ENCODE measurements at places on chromosomes 1 and 21.
A peak's percentile ranks its signal among the peaks of the same experiment; 100 is the strongest.

- ATAC-seq = no peak
- H3K36me3 ChIP-seq = no peaks in the 10 kb centered on the region
- no peak overlapping the region for H3K4me3 ChIP-seq
- H3K27me3 ChIP-seq = no peaks in the 10 kb centered on the region
- no peaks in the 10 kb centered on the region for H3K4me1 ChIP-seq
Observed at GRCh38 chr21:31489726-31490125, 145.7 kb upstream of the TIAM1 start.

GRCh38 chr1:233394860-233395717 lies 67.6 kb downstream of the MAP3K21 start:
- no peaks in the 10 kb centered on the region for H3K36me3 ChIP-seq
- H3K27ac ChIP-seq = no peak overlapping the region
- peaks cover 26% of the 10 kb centered on the region for H3K27me3 ChIP-seq
- no peaks in the 10 kb centered on the region for H3K4me1 ChIP-seq

DNA sequence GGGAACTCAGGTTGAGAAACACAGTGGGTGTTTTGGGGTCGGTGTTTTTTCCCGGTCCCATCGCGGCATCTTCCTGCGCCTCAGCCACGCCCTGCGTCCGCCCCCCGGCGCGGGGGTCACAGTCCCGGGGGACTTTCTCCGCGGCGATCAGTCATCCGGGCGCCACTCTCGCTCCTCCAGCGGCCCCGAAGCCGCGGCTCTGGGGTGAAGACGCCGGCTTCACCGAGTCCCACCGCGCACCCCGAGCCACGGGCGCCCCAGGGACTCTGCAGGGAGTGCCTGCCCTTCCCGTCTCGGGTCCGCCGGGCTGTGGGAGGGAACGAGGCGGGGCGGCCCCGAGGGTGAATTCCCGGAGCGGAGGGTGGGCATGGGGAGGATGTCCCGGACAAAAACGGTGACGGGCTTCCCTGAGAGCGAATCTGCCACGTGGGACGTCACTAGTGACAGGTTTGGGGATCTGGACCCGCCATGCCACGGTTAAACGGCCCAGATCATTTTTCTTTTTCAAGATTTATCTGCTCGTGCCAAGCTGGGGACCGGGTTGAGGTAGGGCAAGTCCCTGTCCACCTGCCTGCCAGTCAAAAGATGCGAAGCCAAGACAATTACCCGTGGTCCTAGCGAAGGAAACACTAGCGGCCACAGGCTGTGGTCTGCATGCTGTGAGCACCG lies 717 bp upstream of the BATF3 start:
- H3K36me3 ChIP-seq = no peaks in the 10 kb centered on the region
- H3K27me3 ChIP-seq = no peaks in the 10 kb centered on the region
- H3K27ac ChIP-seq = peak overlapping the region; percentile 57
- H3K4me3 ChIP-seq = peak overlapping the region; percentile 94
- H3K4me1 ChIP-seq = peaks cover 42% of the 10 kb centered on the region

DNA sequence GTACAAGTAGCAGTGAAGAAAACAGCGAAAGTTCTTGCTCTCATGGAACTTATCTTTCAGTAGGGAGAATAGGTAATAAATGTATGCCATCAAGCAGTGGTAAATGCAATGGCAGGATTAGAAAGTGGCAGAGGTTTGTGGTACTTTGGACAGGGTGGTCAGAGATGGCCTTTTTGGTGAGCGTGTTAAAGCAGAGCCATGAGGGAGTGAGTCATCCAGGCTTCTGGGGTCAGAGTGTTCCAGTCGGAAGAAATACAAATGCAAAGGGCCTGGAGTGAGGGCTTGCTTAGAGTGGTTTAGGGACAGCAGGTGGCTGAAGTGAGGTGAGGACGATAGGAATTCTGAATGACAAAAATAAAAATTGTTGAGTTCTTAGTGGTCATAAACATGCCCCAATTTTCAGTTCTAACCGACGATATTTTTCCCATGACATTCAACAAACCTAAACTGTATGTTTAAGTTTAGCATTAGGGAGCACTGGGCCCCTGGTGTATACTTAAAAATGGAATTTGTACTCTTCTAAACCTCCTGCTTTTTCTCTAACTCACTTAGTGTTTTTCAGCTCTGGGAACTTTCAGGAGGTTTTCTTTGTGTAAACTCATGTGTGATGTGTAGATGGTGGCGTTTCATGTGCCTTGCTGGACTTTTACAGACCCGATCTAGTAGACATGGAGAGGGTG lies 78.2 kb downstream of the MACF1 start:
- H3K36me3 ChIP-seq = peaks cover 66% of the 10 kb centered on the region
- H3K27ac ChIP-seq = peak overlapping the region; percentile 31
- no peaks in the 10 kb centered on the region for H3K27me3 ChIP-seq
- ATAC-seq = no peak

DNA sequence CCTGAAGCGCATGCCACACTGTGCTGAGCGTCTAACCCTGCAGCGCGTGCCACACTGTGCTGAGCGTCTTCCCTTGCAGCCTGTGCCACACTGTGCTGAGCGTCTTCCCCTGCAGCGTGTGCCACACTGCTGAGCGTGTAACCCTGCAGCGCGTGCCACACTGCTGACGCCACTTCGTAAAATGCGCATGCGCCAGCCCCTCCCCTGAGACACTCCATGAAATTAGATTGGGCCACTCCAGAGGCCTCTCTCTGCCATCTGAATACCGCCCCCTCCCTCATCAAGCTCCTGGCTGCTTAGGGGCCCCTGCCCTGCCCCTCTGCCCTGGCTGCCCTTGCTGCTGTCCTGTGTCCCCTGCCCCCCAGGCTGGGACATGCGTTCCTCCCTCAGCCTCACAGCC lies 84.8 kb downstream of the POFUT2 start:
- no peaks in the 10 kb centered on the region for H3K27me3 ChIP-seq
- no peak overlapping the region for H3K4me3 ChIP-seq
- H3K36me3 ChIP-seq = peaks cover 37% of the 10 kb centered on the region
- no peak for ATAC-seq
- H3K4me1 ChIP-seq = peaks cover 14% of the 10 kb centered on the region
- H3K27ac ChIP-seq = no peak overlapping the region

DNA sequence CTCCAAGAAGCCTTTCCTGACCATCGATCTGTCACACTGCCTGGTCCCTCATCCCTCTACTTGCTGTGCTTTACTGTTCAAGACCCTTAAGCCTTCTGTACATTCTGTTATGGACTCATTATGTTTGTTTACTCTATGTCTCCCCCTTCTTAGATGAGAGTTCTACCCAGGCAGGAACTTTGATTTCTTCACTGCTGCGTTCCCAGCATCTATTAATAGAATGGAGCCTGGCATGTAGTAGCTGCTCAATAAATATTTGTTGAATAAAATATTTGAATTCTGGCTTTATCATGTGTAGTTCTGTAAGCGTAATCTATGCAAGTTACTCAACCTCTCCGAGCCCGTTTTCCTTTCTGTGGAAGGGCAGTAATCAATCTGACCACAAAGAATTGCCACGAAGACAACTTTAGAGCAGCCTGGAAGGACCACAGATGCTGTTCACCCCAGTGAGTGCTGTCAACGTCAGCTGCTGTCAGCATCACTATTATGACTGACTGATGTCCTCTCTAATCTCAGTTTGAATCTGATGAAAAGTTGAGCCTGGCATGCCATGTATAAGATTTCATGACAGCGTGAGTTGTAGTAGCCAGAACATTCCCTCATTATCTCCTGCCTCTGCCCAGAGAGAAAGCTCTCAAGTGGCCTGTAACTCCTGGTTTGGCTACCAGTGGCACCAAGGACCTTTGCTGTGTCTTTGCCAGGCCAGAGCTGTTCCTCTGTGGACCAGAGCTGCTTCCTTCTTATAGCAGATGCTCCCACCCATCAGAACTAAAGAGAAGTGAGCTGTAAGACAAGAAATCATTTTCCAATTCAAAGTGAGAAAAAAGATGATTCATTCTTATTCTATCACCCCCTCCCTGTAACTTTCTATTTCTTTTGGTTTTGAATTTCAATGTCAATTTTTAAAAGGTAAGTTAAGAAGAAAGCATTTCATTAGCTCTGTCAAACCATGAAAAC lies 94.5 kb downstream of the PRDM2 start:
- H3K27ac ChIP-seq = peak overlapping the region; percentile 46
- no peaks in the 10 kb centered on the region for H3K27me3 ChIP-seq
- peaks cover 32% of the 10 kb centered on the region for H3K4me1 ChIP-seq

GRCh38 chr1:22537441-22538139 lies 25.7 kb upstream of the EPHA8 start:
- H3K36me3 ChIP-seq = no peaks in the 10 kb centered on the region
- no peaks in the 10 kb centered on the region for H3K27me3 ChIP-seq
- peaks cover 6% of the 10 kb centered on the region for H3K4me1 ChIP-seq

DNA sequence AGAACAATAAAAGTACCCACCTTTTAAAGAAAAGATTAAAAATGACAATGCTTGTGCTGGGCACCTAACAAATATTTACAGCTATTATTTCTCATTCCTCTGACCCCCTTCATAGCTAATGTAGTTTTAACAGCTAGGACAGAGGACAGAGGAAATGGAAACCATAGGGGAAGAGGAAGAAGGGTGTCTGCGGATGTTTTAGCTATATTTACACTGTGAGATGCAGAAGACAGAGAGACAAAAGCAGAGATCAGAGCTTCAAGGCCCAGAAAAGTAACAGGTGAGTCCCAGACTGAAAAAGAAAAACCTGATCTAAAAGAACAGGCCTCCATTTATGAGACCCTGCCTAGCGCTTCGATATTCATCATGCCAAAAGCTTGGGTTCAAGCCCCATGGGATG lies 72.0 kb downstream of the ZNF281 start:
- no peaks in the 10 kb centered on the region for H3K27me3 ChIP-seq
- H3K4me1 ChIP-seq = no peaks in the 10 kb centered on the region
- H3K27ac ChIP-seq = peak overlapping the region; percentile 2
- H3K4me3 ChIP-seq = no peak overlapping the region

- peaks cover 17% of the 10 kb centered on the region for H3K27me3 ChIP-seq
- H3K4me3 ChIP-seq = no peak overlapping the region
- ATAC-seq = no peak
- H3K27ac ChIP-seq = no peak overlapping the region
Observed at GRCh38 chr1:171257607-171258076, 9.3 kb downstream of the FMO1 start.

DNA sequence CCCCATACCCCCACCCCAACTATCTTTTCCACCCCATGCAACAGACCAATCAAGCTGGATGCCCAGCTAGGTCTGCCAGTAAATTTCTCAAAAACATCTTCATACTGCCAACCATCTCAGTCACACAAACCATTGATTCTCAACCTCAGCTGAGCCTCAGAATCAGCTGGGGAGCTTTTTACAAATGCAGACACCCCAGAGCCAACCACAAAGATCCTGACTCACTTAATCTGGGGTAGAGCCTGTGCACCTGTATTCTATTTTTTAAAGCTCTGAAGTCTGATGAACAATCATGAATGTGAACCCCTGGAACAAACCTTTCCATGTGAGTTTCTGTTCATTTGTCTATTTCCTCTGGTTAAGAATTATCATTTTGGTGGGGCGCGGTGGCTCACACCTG lies 66.0 kb downstream of the ZNF281 start:
- H3K27me3 ChIP-seq = peaks cover 3% of the 10 kb centered on the region
- H3K4me1 ChIP-seq = peaks cover 5% of the 10 kb centered on the region
- no peak overlapping the region for H3K4me3 ChIP-seq
- H3K27ac ChIP-seq = no peak overlapping the region
- H3K36me3 ChIP-seq = no peaks in the 10 kb centered on the region

GRCh38 chr1:223738465-223739365 lies 26.4 kb downstream of the CAPN2 start:
- H3K27ac ChIP-seq = peak overlapping the region; percentile 65
- peaks cover 32% of the 10 kb centered on the region for H3K36me3 ChIP-seq
- H3K27me3 ChIP-seq = no peaks in the 10 kb centered on the region
- ATAC-seq = no peak
- H3K4me3 ChIP-seq = no peak overlapping the region

- no peaks in the 10 kb centered on the region for H3K36me3 ChIP-seq
- peaks cover 14% of the 10 kb centered on the region for H3K27me3 ChIP-seq
- H3K27ac ChIP-seq = no peak overlapping the region
- ATAC-seq = no peak
- H3K4me3 ChIP-seq = no peak overlapping the region
Observed at GRCh38 chr1:179728271-179728670, 14.8 kb upstream of the FAM163A start.

All from activated T-helper 17 cell treated with anti-CD3 and anti-CD28 coated beads, Interleukin-2, amount 50 U/mL, for 72 hours (primary cell).